Stimulated activated CD4-positive, alpha-beta T cell treated with anti-CD3 and anti-CD28 coated beads, Interleukin-4, amount 100 ng/mL, for 48 hours (primary cell): ENCODE measurements at places on chromosomes 2 and 18.
A peak's percentile ranks its signal among the peaks of the same experiment; 100 is the strongest.

GRCh38 chr18:72866901-72867745 lies 664 bp downstream of the NETO1 start:
- no peak for DNase-seq

- DNase-seq = no peak
These were observed 248.6 kb downstream of the BCL2 start for GRCh38 chr18:63070767-63071502.

DNA sequence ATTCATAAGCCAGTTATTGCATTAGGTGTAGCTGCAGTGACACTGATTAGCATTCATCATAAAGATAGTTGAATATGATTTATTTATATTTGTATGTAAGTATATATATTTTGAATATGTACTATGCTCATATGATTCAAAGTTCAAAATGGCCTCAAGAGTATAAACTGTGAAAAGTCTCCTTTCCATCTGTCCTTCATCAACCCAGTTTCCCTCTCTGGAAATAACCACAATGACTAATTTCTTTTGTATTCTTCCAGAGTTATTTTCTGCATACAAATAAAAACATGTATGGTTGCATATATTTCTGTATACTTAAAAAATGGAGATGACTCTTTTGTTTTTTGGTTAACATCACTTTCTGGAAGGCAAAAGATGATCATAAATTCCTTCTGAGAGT lies 95.2 kb downstream of the CAMKMT start:
- no peak for DNase-seq

DNA sequence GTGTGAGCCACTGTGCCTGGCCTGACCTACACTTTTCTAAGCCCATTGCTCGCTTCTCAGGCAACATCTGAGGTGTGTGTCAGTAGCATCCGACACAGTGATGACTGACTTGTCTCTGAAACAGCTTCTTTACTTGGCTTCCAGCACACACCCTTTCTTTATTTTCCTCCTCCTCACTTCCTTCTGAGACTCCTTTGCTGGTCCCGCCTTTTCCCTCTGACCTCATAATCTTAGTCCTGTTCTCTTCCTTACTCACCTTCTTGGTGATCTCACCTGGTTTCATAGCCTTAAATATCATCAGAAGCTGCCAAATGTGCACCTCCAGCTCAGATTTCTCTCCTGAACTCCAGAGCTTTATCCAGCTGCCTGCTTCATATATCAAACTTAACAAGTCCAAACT lies 66.6 kb upstream of the PELI1 start:
- no peak for DNase-seq

- DNase-seq = no peak
These were observed 2109.4 kb upstream of the PIK3C3 start for GRCh38 chr18:39845631-39846030.

DNA sequence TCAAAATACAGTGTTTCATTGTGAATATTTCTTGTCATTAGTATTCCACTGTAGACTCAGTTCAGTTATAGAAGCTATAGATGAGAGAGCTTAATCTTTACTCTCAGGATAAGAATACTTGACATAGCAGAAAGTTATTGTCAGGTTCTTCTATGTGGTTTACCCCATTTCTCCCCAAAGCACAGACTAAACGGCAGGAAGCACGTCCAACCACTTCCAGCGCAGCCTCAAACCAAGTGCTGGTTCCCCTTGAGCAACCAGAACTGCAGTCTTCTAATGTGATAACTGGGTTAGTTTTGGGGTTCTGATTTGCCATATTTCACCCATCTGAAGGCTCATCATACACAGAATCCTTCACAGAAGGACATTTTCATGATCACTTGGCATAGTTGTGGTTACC lies 324.7 kb downstream of the SLC8A1 start:
- DNase-seq = no peak

DNA sequence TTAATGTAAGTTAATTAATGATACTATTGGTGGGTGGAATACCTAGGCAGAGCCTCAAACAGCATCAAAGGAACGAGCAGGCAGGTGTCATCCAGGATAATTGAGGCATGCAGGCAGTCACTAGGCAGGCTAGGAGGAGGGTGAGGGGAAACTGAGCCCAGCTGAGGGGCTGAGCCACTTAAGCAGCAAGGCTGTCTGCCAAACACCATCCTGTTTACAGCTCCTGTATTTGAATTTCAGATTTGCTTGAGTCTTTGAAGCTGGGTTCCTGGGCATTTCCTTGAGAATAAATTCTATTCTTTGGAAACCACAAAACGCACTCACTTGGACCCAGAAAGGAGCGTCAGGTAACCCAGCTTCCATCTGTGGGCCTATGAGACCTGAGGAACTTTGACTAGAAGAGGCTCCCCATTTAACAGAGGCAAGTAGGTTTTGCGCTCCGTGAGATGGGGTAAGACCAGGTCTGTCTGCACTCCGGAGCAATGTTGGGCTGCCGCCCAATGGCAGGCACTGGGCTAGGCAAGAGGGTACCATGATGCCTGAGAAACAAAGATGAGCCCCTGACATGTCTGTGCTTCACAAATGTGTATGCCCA lies 2.0 kb downstream of the EDAR start:
- no peak for DNase-seq

- DNase-seq = no peak
These were observed 7.3 kb downstream of the ACKR3 start for GRCh38 chr2:236576953-236577352.

- DNase-seq = no peak
These were observed 106.2 kb upstream of the DLX2 start for GRCh38 chr2:172208791-172209325.

DNA sequence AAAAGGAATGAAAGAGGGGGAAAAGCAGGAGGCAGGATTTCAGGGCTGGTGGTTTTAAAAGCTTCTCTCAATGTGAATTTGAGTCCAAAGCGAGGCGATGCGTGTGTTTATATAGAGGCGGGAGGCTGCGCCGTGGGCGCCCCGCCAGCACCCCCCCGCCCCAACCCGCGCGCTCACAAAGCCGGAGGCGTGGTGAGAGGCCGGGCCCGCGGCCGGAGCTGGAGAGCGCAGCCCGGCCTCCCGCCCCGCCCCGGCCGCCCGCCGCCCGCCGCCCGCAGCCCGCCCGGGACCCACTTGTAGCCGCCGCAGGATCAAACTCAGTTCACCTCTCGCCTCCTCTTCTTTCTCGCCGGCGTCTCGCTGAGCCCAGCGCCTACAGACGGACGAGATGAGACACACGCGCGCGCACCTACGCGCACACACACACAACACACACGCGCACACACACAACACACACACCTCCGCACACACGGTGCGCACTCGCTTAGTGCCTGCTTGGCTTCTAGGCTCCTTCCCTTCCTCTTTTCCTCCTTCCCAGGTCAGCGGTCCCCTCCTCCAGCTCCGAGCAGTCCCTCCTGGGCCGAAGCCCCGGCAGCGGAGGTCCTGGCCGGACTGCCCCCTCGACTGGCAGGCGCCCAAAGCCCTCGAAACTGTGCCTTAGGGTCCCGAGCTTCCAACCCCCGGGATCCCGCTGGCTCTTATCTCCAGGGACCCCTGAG lies 1.3 kb upstream of the CYP26B1 start:
- DNase-seq = no peak

GRCh38 chr2:96412307-96413258 lies 77.0 kb downstream of the NCAPH start:
- no peak for DNase-seq

GRCh38 chr2:207317378-207317984 lies 151.7 kb upstream of the KLF7 start:
- no peak for DNase-seq

GRCh38 chr2:127674241-127675209 lies 805 bp downstream of the LIMS2 start:
- DNase-seq = no peak

DNA sequence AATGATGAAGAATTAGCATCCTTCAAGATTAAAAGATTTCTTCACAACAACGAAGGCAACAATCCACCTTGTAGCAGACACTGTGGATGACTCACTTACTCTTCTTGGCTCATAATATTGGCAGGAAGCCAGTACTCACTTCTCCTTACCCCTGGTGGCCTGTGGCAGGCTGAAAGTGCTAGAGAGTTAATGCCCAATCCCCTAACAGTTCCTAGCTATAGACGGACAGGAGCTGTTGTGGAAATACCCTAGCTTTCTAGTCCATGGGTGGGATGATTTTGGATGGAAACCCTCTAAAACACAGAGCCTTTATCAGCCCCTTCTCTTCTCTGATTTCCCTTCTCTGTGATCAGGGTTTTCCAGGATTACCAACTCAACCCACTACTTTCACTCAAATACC lies 128.6 kb upstream of the NYAP2 start:
- no peak for DNase-seq

DNA sequence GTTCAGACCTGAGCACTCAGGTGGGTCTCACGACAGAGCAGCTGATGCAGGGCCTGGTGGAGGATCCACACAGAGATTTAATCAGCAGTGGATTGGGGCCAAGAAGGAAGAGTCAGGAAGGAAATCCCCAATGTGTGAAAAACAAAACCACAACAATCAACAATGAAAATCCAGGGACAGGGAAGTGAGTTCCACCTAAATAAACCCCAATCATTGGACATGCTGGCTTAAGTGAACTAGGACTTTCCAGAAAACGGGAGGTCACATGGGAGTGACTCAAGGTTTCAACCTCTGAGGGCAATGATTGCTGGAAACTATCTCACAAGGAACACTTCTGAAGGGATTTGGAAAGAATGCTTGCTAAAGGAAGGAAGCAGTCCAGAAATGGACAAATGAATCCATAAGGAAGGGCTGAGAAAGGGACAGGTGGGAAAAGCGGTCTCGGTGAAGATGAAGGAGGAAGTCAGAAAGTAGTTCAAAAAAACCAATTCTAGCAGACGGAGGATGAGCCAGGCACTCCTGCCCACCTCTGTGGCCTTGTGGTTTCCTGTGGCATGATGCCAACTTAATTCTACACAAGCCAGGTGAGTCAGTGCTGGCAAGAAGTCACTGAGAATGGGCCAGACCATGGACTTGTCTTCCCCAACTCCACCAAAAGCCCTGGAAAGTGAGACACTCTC lies 15.4 kb upstream of the XDH start:
- peak; percentile 32 for DNase-seq

DNA sequence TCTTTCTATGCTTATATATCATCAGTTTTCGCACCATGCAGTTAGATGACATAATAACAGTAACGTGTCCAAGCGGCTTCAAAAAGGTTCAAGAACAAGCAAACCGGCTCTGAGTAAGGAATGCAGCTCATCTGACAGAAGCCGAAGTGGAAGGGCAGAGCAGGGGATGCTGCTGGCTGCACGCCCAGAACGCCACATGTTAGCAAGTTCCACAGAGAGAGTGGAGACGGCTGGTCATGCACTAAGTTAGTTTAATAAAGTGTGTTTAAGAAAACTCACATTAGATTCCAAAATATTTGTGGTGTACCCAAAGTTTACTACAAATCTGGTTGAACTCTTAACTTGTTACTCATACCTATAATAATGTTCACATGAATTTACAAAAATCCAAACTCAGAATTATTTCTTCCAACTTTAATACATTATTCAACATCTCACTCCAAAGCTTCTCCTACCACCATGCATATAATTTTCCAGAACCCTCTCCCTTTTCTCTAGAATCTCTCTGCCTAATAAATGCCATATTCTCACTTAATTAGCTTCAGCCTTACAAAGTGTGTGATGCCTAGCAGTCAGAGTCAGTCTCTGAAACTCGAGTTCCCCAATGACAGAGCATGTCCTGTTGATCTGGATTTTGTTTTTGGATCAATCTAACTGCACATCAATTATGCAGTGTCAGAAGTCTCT lies 170.0 kb downstream of the DNAH7 start:
- no peak for DNase-seq

- no peak for DNase-seq
These were observed 47.5 kb downstream of the ZFP36L2 start for GRCh38 chr2:43178602-43179542.

- no peak for DNase-seq
These were observed 155.7 kb downstream of the RDH14 start for GRCh38 chr2:18404708-18405107.

GRCh38 chr2:215811409-215812345 lies 201.7 kb downstream of the MREG start:
- DNase-seq = no peak

GRCh38 chr2:128738446-128739110 lies 419.9 kb upstream of the HS6ST1 start:
- no peak for DNase-seq

DNA sequence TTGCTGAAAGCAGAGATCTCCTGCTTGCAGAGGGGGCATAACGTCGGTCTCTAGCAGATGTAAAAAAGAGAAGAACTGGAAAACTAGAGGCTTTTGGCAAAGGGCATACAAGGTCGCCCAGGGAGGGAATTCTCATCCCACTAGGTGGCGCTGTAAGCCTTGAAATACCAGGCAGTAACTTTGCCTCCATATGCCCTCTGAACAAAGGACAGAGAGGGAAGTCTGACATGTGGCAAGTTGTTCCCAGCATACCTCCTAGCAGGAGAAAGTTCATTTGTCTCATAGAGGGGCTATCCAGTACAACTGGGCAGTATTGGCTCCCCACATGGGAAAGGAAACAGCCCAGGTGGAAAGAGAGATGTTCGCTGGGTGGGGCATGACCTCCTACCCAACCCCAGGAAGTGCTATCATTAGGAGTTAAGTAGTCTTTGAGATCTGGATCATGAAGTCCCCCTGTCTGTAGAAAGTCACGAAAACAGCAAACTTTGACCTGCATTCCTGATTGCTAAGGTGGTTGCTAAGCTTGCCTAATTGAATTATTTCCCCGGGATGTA lies 39.9 kb downstream of the STK17B start:
- DNase-seq = peak; percentile 69

- no peak for DNase-seq
These were observed 171.9 kb downstream of the ARHGAP28 start for GRCh38 chr18:6901286-6901926.

DNA sequence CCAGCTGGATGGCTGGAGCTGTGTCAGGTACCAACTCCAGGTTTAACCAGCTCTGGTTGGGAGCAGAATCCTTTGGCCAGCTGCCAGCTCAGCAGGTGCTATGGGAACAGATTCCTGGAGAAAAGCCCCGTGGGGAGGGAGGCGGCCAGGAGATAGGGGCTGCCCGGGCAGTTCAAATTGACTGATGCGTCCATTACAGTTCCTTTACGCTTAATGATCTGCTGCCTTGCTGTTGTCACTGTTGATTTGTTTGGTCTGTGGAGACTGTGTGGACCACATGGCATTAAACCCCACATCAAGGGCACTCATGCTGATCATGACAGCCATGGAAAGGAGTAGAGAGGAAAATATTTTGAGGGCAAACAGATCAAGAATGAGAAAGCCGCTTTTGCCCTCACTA lies 200.0 kb downstream of the TSN start:
- no peak for DNase-seq

- DNase-seq = no peak
These were observed 1265.0 kb downstream of the LRP1B start for GRCh38 chr2:140865837-140866236.

- DNase-seq = no peak
These were observed 47.5 kb downstream of the FRZB start for GRCh38 chr2:182818925-182819324.

DNA sequence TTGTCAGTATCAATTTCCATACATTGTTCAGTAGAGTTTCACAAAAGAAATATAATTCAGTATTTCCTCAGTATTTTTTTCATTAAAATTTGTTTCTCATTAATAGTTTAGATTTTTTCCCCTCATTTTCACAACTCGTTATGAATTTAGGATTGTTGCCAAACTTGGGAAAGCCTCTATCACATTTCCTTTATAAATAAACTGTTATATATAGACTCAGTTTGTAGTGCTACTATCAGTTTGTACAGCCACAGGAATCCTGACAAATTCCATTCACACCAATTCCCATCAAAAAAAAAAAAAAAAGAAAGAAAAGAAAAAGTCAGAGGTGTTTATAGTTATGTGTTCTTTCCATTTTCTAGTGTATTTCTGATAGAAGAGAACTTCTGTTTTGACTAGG lies 123.3 kb upstream of the DCC start:
- no peak for DNase-seq

- no peak for DNase-seq
These were observed 123.5 kb upstream of the ZFP36L2 start for GRCh38 chr2:43349904-43350303.
